ENCODE measurements at places on chromosomes 1 and 21.

DNA sequence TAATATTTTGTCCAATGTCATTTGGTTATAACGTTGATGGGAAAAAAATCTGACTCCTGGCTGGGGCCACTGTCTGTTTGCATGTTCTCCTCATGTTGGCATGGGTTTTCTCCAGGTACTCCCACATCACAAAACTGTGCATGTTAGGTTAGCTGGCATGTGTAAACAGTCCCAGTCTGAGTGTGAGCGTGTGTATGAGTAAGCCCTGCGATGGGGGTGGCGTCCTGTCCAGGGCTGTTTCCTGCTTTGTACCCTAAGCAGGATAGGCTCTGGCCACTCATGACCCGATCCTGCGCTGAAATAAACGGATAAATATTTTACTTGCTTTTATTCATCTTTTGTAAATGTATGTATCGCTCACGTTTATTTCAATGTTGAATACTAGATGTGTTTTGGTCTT, 13.5 kb downstream of the EFCAB14 start:
- no peak for DNase-seq

DNA sequence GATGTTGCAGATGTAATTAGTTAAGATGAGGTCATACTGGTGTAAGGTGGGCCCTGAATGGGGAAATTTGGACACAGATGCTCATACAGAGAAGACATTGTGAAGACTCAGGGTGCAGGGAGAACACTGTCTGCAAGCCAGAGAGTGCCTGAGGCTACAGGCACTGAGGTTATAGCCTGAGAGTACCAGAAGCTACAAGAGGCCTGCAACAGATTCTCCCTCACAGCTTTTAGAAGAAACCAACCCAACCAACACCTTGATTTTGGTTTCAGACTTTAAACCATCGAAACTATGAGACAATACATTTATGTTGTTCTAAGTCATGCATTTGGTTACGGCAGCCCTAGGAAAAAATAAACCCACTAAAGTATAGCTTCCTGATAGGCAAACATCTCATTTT, 321.7 kb upstream of the USP25 start:
- DNase-seq = no peak

DNA sequence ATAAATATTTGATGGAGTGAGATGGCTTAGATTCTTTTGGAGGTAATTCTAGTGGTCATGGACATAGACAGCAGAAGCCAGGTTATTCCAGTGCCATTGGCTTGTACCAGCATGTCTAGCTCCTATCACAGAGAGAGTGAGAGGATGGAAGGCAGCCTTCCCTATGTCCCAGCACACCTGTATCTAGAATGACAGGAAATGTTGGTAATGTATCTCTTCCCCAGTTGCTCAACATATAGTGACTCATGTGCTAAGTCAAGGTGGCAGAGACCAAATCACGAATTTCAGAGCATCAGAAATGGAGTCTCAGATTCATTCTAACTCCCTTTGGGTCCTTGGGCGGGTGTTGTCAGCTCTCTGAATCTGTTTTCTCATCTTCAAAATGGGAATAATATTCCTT, 28.4 kb downstream of the METTL13 start:
- DNase-seq = no peak

DNA sequence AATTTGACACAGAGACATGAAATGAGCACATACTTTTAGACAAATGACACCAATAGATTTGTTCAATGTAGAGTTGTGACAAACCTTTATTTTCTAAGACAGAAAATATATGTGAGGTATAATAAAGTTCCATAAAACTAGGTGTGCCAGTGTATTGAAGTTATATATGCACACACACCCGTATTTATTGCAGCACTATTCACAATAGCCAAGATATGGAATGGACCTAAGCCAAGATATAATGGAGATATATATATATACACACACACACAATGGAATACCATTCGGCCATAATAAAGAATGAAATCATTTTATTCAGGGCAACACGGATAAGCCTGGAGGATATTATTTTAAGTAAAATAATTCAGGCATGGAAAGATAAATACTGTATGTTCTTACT, 1013.5 kb downstream of the KCNT2 start:
- DNase-seq = no peak

- no peak for DNase-seq
Observed at GRCh38 chr1:167797015-167797414, 75.2 kb downstream of the MPZL1 start.

GRCh38 chr1:50720457-50721053, 239.5 kb downstream of the FAF1 start:
- DNase-seq = no peak

DNA sequence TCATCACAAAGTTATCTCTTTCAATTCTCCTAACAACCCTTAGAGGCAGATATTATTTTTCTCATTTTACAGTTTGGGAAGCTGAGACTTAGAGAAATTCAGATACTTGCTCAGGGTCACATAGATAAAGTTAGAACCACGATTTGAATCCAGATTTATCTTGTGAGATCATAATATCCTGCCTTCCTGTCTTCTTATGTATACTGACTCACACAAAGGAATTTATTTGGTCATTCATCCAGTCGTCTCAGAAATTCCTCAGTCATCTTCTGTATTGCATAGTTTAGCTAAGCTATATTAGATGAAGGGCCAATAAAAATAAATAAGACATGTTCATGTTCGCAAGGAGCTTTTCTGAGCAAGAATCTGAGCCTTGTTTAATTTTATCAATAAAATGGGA, 35.8 kb upstream of the RUNX1 start:
- no peak for DNase-seq

DNA sequence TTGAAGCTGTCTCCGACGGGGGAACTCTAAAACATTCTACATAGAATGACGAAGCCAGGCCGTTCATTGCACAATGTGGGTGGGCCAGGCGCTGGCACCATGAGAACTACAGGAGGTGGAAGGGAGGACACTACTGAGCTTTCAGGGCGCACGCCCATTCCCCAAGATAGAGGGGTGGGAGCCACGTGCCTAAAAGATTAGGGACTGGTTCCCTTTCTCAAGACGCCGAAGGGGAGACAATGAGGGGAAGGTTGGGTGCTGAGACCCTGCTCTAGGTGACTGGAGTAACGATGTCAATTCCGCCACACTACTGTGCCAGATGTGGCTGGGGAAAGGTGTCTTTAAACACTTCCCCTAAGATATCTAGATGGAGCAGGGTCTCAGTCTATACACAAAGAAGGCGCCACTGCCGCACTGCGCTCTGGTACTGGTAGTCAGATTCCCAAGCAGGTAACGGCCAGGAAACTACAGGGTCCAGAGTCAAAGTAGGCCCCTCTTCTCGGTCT, 782 bp downstream of the CSDE1 start:
- no peak for DNase-seq

DNA sequence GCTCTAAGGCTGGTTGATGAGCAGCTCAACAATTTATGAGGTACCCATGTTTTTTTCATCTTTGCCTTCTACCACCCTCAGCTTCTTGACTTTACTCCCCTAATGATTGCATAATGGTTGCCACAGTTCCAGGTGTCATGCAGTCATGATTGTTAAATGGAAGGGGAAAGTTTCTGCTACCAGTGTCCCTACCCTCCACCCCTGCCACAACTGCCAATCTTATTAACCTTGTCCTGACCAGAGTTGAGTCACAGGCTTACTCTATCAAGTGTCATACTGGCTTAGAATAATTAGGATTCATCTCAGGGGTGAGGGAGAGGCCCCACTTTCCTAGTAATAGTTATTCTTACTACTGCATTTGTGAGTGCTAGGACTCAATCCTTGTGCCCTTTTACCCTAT, 7.9 kb upstream of the FUBP1 start:
- no peak for DNase-seq

DNA sequence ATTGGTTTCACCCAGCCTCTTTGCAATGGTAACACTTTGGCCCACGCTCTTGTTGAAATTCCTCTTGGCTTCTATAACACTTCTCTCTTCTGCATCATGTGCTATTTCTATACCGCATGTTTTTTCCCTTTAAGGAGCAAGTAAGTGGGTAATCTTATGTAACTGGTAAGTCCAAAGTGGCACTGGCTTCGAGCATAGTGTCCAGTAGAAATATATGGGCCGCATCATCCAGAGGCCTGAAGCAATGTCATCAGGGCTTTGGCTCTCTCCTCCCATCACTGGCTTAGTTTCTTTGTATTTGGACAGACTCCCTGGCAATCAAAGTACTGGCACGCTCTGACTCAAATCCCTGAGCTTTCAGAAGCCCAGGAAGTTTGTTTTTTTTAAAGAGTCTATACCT, 17.5 kb downstream of the CHML start:
- DNase-seq = no peak

GRCh38 chr1:61962631-61963030, 220.4 kb downstream of the PATJ start:
- no peak for DNase-seq

- DNase-seq = no peak
Observed at GRCh38 chr21:32732544-32732943, 4.7 kb upstream of the SYNJ1 start.

GRCh38 chr1:30788580-30789387, 31.2 kb upstream of the LAPTM5 start:
- no peak for DNase-seq

DNA sequence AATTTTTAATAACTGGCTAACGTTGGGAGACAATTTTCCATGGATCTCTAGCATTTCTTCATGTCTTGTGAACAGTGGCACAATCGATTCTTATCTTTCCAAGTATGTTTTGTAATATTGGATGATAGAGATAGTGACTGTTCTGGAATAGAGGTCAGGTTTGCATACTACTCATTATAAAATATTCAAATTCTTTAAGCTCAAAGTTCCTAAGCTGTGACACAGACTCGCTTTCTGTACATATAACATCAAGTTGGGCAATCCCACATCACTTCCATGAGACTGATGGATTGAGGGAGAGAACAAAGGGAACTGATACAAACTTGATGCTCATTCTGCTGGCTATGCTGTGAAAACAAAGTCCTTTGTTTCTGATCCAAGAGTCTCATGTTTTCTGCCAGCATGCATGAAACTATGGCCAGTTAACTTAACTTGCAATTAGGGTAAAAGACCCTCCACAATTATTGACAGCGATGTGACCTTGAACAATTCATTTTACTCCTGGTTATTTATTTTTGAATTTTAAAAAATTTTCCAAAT, 392.4 kb downstream of the TTLL7 start:
- DNase-seq = no peak

DNA sequence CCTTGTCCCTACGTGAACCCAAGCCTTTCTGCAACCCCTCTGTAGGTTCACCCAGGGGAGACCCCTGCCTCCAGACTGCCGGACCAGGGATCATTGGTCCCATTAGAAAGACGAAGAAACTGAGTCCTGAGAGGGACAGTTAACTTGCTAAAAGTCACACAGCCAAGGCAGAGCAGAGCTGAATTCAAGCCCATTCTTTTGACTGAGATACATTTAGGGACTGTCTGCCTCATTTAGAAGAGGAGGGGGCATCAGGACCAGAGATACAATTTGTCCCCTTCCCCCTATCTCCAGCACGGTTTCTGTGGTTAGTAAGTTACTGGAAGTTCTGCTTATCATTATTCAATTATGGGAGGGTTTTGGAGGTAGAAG, 19.1 kb downstream of the KCNQ4 start:
- no peak for DNase-seq

DNA sequence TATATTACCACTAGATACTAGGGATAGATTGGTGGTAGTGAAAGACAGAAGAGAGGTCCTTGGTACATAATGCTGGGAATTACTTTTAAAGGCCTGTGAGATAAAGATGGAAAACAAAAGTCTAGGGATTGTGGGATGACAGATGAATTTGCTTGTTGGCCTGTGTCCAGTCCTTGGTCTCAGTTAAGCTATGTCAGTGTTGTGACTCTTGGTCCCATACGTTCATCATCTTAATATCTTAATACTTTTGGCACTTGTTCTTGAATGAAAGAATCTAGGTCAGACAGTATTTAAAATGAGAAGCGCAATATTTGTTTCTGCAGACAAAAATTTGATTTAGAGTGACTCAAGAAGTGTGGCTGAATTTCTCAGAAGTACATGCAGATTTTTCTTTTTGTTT, 7.6 kb downstream of the RPL5 start:
- DNase-seq = no peak

DNA sequence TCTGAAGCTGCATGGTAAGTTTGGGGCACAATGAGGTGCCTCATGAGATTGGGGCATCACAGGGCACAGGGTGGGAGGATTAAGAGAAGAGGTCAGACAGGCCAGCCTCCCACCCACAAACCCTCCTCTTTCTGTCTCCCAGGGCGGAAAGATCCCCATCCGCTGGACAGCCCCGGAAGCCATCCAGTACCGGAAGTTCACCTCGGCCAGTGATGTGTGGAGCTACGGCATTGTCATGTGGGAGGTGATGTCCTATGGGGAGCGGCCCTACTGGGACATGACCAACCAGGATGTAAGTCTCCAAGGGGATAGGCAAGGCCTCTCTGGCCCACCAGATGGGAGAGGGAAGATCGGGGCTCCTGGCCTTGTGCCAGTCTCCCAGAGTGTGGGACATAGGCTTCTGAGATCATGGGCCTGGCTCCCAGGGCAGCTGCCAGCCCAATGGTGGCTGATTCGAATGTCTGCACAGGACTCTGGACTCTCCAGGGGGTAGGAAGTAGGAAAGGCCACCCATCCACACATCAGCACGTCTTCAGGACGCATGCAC, 63.7 kb downstream of the LACTBL1 start:
- no peak for DNase-seq

DNA sequence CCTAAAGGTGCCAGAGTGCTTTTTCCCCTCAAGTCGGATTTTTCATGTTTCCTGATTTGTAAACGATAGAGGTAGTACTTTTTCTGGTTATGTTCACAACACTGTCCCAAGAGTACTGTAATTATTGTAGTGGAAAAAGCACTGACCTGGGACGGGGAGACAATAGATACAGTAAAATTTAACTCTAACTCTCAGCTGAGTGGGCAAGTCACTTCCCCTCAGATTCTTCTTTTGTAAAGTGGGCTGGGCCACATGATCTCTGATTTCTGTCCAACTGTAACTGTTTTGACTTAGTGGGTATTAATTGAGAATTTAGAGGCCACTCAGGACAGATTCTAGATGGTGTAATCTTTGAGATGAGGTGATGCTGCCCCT, 19.1 kb downstream of the MARCKSL1 start:
- no peak for DNase-seq

DNA sequence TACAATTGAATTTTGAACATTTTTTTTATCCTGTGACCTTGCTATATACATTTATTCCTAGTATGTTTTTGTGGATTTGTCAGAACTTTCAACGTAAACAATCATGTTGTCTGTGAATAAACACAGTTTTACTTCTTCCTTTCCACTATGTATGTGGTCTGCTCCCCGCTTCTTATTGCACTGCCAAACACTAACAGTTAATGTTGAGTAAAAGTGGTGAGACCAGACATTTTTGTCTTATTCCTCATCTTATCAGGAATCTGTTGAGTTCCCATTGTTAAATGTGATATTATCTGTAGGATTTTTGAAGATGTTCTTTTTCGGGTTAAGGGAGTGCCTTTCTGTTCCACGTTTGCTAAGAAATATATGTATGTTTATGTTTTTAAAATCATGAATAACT, 45.9 kb downstream of the CAMSAP2 start:
- DNase-seq = no peak
